ENCODE measurements at places on chromosomes 6 and 20.

DNA sequence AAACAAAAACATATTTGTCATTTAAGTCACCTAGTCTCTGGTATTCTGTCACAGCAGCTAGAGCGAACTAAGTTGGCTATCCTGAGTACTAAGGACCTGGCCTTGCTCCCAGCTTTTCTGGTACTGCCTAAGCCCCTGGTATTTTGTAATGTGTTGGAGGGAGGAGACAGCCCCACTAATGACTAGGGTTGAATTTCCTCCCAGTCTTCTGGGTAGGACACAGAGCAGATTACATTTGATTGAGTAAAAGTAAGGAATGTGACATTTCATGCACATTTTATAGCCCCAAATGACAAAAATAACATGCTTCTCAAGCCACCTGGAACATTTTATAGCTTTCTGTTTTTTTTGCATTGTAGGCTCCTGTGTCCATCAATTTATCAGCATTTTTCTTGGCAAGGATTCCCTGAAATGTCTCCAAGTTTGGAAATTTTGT, 47.9 kb upstream of the DDR1 start:
- DNase-seq = no peak

- peak; percentile 74 for DNase-seq
These were observed 997 bp upstream of the FBXO30 start for GRCh38 chr6:145815309-145816274.

- DNase-seq = no peak
These were observed 67.2 kb downstream of the CD40 start for GRCh38 chr20:46185353-46185752.

DNA sequence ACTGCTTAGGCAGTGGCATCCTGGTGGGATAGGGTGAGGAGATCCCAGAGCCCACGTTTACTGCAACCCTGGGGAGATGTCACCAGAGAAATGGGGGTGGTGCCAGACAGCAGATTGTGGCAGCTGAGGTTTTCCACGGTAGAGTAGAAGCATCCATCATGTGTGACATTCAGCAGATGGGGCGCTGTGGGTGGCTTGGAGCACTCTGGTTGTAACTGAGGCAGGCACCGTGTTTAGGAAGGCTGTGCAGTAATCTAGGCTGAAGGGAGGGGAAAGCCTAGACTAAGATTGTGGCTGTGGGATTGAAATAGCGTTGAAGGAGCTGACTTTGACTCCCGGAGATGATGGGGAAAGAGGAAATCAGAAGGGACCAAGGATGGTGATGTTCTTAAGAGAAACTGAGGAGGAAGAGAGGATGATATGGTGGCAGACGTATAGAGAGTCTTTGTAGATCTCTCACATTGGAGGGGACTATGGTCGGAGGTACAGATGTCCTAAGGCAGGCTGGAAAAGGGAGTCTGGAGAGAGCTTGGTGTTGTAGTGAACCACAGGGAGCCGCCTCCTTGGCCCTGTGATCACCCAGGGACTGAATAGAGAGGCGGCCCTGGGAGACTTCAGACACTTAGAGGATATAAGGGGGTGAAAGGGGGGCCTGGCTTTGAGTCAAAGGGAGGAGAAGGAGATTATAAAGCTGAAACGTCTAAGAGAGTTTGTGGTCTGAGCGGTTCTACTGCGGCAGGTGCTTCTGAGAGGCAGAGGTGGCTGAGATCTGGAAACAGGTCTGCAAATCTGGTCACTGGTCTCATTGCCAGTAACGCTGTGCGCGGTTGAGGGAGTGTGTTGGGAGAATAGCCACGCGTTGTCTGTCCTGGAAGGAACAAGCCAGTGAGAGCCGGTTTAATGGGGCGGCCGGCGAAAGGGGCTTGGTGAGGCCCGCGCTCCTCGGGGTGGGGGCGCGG, 792 bp upstream of the MICA start:
- DNase-seq = no peak

DNA sequence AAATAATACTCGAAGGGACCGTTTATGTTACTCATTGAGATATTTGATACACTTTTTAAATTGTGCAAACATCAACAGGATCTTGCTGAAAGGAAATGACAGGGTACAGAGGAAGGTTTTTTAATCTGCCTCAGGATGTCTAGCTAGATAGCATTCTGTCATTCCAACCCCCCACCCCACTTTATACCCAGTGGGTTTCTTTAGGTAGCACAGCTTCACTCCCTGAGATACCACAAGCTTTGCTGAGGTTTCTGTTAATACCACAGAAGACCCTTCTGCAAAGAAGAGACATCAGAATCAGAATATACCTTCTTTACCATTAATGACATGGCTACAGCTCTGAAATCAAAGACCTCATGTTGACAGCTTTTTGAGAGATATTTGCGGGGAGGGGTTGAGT, 1.3 kb downstream of the PHACTR2 start:
- DNase-seq = peak; percentile 67

DNA sequence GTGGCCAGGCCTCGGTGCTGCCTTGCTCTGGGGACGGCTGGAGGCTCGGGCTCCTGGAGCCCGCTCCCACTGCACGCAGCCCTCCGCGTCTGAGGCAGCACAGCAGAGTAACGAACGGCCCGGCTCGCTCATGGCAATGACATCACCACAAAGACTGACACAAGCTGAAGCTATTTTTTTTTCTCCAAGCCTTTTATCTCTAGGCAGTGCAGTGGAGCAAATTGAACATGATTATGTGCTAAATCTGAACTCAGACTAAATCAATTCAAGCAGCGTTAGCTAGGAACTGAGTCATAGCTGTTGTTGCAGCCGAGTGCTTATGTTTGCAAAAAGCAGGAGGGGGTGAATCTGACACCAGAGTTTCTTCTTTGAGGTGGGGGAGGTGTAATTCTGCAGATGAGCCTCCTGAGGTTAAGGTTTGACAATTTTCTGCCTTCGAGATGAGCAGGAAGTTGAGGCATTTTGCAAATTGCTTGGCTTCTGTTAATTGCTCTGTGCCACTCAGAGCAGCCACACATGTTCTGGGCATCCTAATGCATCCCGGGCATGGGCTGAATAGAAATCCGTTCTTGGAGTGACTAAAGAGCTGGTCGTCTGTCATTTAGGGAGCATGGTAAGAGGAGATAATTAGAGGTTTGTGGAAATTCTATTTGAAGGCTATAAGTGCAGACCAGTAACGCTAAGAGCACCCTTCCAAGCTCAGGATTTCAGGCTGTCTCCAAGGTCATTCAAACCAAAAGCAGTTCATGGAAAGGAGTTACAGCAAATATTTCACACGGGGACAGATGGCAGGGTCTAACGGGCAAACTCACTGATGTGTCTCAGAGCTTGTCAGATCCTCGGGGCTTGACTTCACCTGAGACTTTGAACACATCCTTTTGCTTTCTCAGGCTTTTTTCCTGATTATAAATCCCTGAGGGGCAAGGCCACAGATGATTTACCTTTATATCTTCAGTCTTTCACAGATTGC, 155.1 kb upstream of the ENPP5 start:
- no peak for DNase-seq

GRCh38 chr20:38260025-38260377, 534 bp downstream of the KIAA1755 start:
- no peak for DNase-seq

- no peak for DNase-seq
These were observed 54.5 kb downstream of the PLCG1 start for GRCh38 chr20:41191562-41192500.

- DNase-seq = no peak
These were observed 50.0 kb downstream of the OSTM1 start for GRCh38 chr6:108024427-108025073.

- no peak for DNase-seq
These were observed 473.0 kb downstream of the BMP2 start for GRCh38 chr20:7240490-7240889.

DNA sequence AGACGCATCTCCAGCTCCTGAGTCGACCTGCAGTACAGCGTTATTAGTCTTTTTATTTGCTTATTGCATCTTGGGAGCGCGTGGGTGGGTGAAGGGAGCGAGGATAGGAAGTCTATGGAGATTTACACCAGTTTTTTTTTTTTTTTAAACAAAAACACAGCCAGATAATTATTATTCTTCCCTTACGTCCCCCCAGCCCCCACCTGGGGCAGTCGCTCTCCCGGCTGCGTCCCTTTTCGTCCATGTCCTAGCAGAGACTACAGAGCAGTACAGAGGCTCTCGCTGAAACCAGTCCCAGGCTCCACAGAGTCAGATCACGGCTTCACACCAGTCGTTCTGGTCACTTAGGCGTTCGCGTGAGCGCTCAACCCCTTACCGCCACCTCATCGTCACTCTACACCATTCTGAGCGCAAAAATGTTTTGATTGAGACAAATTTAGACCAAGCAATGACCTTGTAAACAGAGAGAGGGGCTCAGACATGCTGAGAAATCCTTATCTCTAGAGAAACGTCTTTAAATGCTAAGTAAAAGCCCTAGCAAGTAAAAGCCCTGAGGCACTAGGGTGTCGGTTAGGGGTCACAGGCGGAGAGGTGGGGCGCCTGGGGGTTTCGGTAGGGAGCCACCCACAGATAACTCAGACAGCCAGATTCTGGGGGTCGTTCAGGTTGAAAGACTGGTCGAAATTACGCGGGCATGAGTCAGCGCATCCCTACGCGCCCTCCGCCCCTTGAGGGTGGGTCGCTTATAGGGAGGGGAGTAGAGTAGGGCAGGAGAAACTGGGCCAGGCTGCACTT, 975 bp upstream of the PPT2 start:
- peak; percentile 85 for DNase-seq

DNA sequence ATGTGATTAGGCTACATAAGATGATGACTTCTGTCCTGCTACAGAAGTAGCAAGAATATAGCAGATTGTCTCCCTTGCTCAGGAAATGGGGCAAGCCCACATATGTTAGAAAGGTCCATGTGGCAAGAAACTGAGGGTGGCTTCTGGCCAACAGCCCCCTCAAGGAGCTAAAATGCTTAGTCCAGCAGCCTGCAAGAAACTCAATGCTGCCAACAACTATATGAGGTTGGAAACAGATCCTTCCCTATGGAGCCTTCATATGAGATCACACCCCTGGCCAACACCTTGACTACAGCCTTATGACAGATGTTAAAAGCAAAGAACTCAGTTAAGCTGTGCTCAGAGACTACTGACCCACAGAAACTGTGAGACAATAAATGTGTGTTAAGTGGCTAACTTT, 22.1 kb downstream of the PTPRT start:
- DNase-seq = no peak

DNA sequence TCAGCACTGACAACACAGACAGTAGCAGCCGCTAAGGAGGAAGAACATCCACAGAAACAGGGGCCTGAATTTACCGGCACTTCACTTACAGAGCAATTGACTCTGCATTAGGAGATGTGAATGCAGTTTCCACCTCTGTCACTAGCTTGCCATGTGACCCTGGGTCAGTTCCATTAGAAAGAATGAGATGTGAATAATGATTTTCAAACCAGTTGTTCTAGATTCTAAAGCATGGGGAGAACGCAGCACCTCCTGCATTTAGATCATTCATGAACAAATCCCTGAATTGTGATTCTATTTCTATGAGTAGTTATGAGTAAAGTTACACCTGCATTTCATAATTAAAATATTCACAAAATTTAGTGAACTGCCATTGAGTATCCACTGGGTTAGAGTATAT, 197.3 kb upstream of the EXOC2 start:
- DNase-seq = no peak

DNA sequence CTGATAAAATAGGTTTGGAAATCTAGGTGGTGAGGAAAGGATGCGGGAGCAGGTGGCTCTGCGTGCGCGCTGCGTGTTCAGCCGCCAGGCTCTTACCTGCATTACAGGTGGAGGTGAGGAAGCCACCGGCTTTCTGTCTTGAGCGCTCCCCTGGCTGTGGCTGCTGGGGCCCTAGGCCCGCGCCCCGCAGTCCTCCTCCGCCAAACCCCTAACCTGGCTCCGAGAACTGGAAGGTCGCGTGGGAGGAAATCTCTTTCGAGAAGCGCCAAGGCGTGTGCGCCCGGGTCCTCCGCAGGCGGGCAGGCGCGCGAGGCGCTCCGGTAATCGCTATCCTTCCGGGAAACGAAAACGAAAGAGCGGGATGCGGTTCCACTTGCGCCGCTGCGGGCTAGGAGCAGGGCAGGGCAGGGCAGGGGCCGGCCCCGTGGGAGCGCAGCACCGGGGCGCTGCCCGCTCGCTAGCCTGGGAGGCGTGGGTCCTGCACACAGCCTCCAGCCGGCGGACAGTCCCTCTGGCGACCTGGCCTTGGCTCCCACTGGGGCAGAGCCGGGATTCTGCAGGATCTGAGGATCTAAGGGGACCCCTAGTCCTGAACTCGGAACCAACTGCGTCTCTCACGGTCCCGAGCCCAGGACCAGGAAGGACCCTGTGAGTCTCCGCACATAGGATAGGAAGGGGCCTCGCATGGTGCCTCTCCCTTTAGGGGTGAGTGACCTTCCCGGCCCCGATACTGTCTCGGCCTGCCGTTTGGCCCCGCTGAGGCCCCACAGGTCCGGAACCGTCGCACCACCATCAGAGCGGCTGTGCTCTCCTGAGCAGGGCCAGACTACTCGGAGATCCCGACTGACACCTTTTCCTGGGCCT, at the start of gene ETV7:
ETV7 (minus strand) TSS at position 230 of the 864 bp plus-strand sequence; CDS start at position 102, 128 bp downstream.
- no peak for DNase-seq

- DNase-seq = peak; percentile 60
These were observed 519 bp downstream of the MTRF1L start for GRCh38 chr6:153001767-153002612.

DNA sequence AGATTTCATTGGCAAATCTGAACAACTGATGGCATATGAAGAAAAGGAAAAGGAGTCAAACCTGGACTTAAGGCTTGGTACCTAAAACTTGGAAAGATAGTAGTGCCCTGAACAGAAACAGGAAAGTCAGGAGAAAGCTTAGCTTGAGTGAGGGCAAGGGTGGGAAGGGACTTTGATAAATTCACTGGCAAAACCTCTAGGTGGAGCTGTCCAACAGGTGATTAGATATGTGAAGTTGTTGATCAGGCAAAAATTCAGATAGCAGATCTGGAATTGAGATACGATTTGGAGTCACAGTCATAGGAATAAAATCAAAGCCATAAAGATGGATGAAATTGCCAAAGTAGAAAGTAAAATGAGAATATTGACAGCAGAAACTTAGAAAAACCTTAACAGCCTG, 16.1 kb upstream of the ZNF292 start:
- DNase-seq = peak; percentile 59

- DNase-seq = peak; percentile 36
These were observed 108.5 kb upstream of the KCNK16 start for GRCh38 chr6:39430871-39431523.

GRCh38 chr6:79399499-79399898, 137.7 kb downstream of the LCA5 start:
- no peak for DNase-seq

DNA sequence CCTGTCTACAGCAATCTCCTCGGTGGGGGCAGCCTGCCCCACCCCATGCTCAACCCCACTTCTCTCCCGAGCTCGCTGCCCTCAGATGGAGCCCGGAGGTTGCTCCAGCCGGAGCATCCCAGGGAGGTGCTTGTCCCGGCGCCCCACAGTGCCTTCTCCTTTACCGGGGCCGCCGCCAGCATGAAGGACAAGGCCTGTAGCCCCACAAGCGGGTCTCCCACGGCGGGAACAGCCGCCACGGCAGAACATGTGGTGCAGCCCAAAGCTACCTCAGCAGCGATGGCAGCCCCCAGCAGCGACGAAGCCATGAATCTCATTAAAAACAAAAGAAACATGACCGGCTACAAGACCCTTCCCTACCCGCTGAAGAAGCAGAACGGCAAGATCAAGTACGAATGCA, 19.4 kb downstream of the PRDM1 start:
- DNase-seq = no peak
